ENCODE measurements at places on chromosomes 2 and 18.
A peak's percentile ranks its signal among the peaks of the same experiment; 100 is the strongest.

DNA sequence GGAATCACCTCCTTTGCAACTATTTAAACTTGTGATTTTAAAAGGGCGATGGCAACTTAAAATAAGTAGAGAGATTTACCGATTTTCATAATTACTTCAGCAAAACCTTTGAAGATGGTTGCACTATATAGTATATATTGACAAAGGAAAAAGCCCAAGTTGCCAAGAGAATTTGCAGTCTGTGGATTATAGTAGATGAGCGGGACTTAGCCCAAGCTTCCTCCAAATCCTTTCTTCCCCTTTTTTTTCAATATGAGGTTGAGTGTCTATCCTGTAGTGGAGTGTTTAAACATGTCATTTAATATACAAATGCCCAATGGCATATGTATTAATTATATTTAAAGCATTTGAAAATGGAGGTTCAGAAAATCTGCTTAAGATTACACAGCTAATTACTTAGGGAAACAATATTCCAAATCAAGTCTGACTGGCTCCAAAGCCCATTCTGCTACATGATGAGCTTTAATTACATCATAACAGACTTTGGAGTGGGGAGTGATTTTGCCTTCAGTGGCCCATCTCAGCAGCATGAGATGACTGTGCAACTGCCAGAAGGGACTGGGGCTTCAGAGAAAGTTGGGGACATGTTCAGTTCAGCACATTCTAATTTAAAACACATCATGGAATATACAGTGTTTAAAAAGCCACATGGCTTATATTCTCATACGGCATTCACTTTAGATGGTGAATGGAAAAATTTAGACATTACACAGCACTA is 73.2 kb downstream of the COL3A1 start:
- no peak for DNase-seq

GRCh38 chr18:44437603-44438002 is 243.1 kb upstream of the SETBP1 start:
- DNase-seq, result no peak

- no peak for DNase-seq
Observed at GRCh38 chr2:20501974-20502373, 55.1 kb downstream of the RHOB start.

DNA sequence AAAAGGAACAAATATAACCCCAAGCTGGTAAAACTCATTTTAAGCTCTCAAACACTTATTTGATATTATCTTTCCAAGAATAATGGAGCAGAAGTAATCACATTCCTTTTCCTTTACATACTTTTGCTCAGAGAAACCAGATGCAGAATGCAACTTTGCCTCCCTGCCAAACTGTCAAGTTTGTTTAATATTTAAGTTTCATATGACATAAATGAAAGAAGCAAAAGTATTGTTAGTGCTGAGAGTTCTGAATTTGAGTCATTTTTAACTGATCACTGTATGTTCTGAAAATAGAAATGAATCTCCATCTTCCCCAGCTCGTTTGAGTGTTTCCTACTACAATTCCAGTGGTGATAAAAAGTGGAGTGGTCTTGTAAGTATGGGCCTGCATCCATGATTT is 423.4 kb downstream of the PID1 start:
- no peak for DNase-seq

- DNase-seq, result peak; percentile 68
Observed at GRCh38 chr2:16643099-16643498, 22.5 kb downstream of the CYRIA start.

Measured in A673 (cell line).